ENCODE measurements at places on chromosomes 7 and 10. TPM values are rescaled to one million over a fixed set of nuclear protein-coding genes. Genes with fewer than 3 reads are reported as not detected.

HUS1 gene
- 46.2 TPM for total RNA-seq

KLF14 gene
- total RNA-seq: not detected

OR2A2 gene
- total RNA-seq: not detected

FKBP6 gene
- not detected for total RNA-seq

MMD2 gene
- not detected for total RNA-seq

COMTD1 gene
- 28.5 TPM for total RNA-seq

GRCh38 chr10:101237982-101238731 is 8.9 kb upstream of the LBX1 start:
- DNase-seq: no peak

DNA sequence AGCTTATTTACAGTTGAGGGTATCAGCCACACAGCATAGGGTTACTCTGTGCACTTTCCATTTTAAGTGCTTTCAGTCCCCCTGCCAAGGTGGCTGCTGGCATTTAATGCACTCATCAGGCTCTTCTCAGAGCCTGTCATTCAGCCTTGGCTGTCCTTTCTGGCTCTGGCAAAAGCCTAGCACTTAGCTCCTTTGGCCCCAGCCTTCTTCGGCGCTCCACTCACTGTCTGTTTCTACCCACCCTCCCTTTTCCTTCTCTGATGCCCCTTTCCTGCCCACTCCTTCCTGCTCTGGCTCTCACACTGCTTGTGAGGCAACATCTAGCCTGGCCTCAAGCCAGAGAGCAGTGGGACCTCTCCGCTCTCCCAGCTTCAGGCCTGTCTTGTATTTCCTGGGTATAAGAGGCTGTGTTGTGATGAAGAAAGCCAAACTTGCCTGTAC is 60.2 kb downstream of the WIPF3 start:
- DNase-seq: no peak

- no peak for DNase-seq
These were observed 5.0 kb downstream of the TCF7L2 start for GRCh38 chr10:112954974-112955581.

GRCh38 chr7:130877236-130877990 is 143.4 kb upstream of the KLF14 start:
- DNase-seq: no peak

- DNase-seq: no peak
These were observed 321.2 kb downstream of the DNAJB6 start for GRCh38 chr7:157657741-157658740.

DNA sequence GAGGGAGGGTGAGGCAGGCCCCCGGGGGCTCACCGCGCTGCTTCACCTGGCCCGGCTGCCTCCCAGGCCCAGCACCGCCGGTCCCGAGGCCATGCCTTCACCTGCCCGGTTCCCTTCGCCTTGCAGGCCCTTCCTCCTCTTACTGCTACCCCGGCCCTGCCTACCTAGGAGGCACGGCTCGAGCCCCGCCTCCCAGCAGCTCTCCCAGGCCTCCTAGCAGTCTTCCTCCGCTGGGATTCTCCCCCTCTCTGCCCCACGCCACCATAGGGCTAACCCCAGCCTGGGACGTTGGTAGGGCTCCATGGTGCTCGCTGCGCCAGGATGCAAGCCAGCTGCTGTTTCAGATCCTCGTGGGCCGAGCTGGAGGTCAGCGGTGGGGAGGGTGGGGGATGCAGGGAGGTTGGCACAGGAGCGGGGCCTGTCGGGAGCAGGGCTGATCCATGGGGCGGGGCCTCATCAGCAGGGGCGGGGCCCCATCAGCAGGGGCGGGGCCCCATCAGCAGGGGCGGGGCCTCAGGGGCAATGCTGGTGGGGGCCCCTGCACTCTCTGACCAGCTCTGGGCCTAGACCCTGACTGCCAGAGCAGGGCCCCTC is 63.3 kb downstream of the RASGEF1A start:
- DNase-seq: peak; percentile 7

DNA sequence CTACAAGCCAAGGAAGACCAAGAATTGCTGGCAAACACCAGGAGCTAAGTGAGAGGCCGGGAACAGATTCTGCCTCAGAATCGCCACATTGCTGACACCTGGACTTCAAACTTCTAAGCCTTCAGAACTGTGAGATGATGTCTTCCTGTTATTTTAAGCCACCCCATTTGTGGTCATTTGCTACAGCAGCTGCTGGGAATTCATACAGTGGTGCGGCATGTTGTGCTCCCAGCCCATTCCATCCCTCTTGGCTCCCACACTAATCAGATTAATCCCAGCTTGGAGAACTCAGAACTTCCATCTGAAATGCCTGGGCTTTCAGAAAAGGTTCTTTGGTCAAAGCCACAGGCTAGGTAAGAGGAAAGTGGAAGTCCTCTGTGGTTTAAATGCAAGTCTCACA is 24.9 kb downstream of the TCAF1 start:
- DNase-seq: no peak

DNA sequence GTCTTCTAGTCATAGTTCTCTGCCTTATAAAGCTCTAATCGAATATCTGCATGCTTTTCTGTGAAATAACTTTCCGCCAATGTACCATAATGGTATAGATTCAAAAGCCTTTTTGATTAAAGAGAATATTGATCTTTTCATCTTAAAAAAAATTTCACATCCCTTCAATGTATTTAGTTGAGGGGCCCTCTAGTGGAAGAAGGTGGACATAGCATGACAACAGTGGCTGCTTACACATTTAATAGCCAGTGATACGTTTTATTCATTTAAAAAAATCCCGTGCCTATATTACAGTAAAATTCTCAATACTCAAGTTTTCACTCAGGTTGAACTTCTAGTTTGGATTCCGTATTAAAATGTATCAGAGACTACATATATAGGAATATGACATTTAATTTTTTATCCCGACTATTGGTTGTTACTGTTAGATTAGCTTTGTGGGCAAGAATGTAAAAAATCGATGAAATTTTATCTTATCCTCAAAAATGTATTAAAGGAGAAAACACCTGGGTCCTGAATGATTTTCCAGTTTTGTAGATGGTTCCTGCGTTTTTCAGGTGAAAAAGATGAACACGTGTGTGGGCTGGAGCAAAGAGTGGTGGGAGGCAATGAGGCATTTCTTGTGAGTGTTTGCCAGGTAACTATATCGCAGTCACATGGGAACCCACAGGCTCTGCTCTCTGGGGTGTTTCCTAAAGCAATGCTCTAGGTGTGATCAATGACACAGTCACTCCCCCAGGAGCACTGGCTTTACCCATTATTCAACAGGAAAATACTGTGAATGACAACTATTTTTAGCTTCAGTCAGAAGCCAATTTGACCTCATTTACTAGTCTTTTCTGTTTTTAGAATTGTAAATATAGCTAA is 24.1 kb upstream of the PNLIP start:
- DNase-seq: no peak

GRCh38 chr10:82932451-82932850 is 1057.5 kb downstream of the NRG3 start:
- DNase-seq: no peak

DNA sequence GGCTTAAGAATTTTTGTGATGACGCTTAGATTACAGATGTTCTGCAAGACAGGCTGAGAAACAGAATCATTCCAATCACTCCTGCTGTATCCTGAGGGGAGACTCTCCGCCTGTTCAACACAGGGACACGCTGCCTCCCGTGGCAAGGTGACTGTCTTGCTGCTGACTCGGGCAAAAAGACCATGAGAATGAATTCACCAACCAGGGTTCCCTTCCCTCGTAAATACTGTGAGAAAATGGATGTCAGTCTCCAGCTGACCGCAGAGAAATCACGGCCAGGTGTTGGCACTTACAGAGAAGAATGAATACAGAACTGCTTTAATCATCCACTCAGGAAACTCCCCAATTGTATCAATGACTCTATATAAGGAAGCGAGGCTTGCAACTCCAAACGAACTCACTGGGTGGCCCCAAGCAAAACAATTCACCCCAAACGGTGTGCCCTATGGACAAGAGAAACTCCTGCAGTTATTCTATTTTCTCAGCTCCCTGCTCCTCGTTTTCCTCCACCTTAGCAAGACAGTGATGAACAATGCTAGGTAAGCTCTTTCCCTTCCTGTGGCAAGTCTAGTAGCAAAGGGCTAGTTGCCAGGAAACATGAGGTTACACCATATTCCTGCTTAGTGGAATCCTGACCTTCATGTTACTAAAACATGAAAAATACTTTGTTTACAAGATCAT is 22.8 kb downstream of the GNA12 start:
- DNase-seq: no peak

- no peak for DNase-seq
These were observed 19.4 kb upstream of the SH2D4B start for GRCh38 chr10:80518143-80518806.
